ENCODE measurements at places on chromosomes 7 and 10.
A peak's percentile ranks its signal among the peaks of the same experiment; 100 is the strongest.

DNA sequence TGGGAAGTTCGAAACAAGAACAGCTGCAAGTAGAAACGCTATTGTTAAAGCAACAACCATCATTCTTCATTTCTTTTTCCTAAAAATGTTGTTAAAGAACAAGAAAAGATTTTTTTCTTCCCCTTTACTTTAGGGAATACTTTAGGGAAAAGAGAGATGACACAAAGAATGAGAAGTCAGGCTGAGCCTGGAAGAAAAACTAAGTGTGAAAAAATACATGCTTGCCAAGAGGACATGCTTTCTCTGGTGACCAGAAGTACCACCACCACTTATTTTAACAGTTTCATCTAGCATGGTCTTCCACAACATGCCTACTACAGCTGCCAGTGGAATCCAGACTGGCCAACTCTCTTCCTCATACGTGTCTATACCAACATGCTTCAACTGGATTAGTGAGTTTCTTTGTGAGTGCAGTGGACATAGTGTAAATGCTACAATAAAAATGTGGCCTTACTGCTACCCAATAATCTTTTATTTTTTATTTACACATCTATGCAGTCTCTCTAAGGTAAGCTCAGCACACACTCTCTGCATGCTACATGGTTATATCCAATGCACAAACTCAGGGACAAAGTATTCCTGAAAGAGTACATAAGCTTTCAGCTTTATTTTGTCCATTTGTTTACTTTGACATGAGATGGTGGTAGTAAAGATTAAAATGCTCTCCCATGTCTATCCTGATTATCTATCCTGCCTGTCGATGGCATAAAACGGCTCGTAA, 196.2 kb downstream of the TAX1BP1 start:
- no peak for DNase-seq

GRCh38 chr10:83542774-83543411, 596.4 kb upstream of the GHITM start:
- no peak for DNase-seq

DNA sequence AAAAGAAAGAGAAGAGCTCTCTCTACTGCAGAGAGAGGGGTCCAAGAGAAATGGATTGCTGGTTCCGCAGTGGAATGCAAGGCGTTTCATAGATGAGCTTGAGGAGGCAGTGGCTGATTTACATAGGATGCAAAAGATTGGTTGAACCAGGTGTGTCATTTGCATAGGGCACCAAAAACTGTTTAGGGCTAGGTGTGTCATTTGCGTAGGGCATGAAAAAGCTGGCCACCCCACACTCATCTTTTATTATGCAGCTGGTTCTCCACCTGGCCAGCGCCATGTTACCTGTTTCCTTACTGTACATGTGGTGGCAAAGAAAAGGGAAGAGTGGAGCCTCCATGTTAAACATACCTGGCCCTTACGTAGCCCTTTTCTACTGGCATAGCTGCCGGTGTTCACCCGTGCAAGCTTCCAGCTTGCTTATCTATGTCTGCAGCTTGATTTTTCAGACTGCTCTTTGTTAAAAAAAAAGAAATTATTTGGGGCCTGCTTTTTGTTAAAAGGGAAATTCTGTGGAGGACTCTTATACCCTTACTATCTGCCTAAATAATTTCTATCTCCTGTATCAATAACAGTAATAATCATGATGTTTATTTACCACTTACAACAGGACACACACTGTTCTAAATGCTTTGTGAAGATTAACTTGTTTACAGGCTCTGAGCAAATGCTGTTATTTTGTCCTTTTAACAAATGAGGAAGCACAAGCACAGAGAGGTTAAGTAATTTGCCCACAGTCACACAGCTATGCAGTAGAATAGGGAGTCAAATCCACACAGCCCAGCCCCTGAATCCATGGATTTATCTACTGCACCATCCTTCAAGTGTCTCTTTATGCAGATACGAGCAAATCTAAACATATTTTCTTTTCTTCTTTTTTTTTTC, 33.3 kb downstream of the CASP7 start:
- DNase-seq: peak; percentile 49

DNA sequence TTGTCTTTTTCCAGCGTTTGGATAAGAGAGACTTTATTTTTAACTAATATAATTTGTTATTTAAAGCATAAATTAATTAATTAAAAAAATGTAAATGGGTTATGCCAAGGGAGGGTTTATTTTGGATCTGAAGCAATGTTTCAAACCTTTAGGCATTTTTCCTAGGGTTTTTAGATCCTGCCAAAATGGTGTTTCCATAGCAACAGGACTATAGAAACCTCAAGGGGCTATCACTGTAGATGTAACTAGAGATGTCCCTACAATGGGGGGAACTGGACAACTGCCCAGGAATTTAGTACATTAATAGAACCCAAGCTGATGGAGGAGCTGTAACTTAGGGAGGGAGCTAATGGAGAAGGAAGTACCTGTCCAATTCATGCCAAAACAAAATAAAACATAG, 57.3 kb downstream of the SLC39A12 start:
- no peak for DNase-seq

DNA sequence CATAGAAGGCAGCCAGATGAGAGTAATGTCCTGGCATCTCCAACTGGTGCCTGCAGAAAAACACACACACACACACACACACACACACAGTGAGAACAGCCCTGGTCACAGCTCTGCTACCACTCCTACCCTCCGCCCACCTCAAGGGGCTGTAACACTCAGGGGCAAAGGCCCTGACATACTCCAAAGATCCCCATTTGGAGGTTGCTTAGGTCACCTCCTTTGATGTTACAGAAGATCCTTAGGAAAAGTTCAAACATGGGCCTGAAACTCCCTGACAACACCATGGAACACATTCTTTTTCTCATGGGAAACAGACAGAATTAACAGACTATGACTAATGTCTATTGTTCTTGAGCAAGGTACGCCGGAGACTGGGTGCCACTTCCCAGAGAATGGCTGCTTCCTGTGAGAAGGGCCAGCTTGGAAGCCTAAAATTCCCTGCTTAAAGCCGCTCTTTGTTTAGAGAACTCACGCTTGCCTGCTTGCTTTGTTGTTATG, 27.7 kb downstream of the DENND11 start:
- DNase-seq: no peak

GRCh38 chr7:81857385-81857784, 87.5 kb upstream of the HGF start:
- no peak for DNase-seq

DNA sequence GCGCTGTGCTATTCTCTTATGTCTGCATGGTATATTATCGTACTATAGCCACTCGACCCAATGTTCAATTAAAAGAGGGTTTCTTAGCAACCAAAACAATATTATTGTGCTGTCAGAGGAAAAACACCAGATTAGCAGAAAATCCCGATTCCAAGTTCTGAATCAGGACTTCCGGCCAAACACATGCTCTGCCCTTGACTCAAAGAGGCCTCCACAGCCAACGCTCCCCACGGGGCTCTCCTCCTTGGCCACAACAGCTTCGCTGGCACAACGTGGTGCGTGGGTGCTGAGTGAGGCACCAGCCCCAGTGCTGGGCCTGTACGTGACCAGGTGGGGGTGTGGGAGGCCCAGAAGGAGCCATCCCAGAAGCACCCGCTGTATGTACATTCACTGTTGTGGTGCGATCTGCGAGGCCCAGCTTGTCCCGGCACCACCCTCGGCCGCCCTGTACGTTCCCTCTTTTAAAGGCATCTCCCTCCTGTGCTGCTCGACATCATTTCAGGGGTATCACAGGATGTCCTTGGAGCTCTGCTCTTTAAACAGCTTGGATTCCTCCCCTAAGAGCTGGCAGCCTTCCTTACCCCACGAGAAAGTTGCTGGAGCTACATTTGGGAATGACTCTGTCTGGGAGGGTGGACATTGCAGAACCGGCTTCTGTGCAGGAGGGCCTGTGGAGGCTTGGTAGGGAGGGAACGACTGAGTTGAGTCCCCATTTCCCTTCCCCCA, 736.2 kb downstream of the PARD3 start:
- DNase-seq: peak; percentile 68

- no peak for DNase-seq
Observed at GRCh38 chr7:8585591-8585990, 152.2 kb downstream of the NXPH1 start.

- DNase-seq: no peak
Observed at GRCh38 chr10:101444058-101444898, 90.3 kb downstream of the BTRC start.

DNA sequence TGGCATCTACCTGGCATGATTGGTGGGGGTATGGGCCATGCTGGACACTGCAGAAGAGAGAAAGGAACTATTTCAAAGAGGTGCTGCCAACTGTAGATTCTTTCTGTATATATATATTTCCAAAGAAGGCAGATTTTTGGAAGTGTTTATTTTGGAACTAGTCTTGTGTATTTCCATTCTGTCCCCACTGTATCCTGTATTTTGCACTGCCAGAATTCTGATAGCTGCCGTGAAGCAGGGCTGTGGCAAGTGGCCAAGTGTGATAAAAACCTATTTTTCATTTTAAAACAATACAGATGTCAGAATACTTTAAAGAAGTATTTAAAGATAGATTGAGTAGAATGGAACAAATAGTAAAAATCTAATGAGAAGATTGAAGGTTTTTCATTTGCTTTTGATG, 17.1 kb downstream of the MCU start:
- DNase-seq: no peak

GRCh38 chr10:100615908-100616307, 80.2 kb downstream of the HIF1AN start:
- no peak for DNase-seq

DNA sequence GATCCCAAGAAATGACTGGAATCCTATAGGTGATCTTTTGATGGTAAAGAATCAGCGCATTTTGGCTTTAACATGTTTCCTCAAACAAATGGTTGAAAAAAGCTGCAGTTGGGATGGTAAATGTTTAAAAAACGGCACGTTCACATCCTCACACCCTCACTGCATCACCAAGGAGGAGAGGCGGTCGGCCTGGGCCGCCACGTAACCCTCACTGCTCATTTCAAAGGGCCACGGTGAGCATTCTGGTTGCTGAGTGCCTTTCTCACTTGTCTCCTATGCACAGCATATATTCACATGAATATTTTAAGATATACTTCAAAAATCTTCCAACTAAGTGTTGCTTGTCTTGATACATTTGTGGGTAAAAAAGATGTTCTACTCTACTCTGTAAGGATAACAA, 233.2 kb downstream of the DNAJB6 start:
- no peak for DNase-seq

GRCh38 chr10:115948465-115948864, 324.5 kb downstream of the GFRA1 start:
- no peak for DNase-seq

GRCh38 chr10:22017283-22018020, 13.9 kb upstream of the DNAJC1 start:
- no peak for DNase-seq

- DNase-seq: no peak
Observed at GRCh38 chr10:24556750-24557742, 166.6 kb downstream of the ARHGAP21 start.

DNA sequence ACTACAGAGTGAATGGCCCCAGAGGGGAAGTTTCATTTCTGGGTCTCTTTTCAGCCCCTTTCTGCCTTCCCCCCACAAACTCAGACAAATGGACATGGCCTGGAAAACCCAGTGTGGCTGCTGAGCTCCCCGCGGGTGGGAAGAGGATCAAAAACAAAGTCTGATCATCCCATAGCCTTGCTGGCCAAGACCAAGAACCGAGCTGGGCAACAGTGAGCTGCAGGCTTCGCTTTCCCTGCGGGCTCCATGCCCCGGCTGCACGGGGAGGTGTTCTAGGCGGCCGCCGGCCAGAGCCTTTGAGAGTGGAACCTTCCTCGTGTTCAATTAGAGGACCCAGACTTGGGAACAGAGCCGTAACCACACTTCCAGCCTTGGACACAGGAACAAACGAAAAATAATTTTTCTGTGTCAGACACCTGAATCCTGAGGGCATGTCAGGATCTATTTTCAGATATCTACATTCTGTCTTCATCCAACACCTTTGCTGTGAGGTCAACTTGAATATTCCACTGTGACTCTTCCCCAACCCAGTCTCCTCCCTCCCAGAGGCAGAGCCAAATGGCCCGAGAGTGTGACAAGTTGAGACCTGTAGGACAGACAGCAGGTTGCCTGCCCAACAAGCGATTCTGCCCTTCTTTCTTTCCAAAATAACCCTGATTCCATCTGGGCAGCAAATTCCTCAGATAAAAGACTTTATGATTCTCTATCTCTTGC, 26.0 kb downstream of the WDR86 start:
- DNase-seq: no peak

DNA sequence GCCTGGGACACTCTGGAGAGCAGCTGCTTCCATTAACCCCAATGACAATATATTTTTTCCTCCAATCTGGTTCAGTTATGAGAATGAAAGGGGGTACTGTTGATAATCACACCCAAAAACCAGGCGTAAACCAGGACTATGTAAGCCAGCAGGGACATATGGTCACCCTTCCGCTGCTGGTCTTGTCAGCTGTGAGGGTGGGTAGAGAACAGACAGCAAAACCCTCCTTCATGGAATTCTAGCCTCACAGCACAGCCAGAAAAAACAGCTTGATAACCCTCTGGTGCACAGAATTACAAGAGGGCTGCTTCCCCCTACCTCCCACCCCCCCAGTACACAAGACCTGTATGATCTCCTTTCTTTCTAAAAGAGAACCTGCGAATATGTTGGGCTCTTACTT, 368.8 kb upstream of the ZMIZ1 start:
- no peak for DNase-seq

All from mucosa of descending colon (tissue), 3 donors.